ENCODE measurements at places on chromosomes 12 and 14.

- no peak for DNase-seq
These were observed 13.9 kb downstream of the FBXO34 start for GRCh38 chr14:55285048-55285652.

DNA sequence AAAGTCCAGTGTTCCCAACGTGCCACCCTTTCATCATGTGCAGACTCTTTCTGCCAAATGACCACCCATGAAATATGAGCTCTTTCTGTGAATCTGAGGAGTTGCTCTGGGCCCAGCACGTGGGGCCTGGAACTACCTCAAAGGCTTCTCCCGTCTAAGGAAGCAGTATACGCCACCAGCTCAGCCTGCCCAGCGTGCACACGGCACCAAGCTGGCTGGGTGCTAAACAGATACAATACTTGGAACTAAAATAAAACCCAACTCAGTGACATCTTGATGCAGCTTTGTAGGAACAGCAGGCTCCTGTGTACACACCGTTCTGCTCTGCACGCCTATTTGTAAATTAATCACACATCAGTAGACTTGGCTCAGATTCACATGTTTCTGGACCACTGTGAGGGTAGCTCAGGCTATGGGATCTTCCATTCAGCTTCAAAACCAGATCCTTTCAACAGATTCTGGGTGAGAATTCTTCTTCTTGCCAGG is 74.8 kb downstream of the ARL6IP4 start:
- no peak for DNase-seq

DNA sequence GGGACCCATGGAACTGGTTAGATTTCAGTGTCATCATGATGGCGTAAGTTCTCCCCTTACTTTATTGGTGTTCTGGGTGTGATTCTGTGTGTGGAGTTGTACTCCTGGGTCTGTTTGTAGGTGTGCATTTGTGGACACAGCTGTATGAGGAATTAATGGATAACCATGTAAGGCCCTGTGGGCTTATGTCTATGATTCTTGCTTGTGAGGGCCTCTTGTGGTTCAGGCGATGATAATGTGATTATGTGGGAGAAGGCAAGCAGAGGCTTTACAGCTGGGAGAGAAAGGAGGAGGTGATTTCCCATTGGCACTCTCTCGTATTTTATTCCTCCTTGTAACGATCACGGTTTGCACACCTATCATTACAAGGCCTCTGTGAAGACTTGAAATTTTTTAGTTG is 96.1 kb downstream of the SCN8A start:
- DNase-seq, result no peak

GRCh38 chr12:63353559-63353958 is 202.6 kb upstream of the AVPR1A start:
- no peak for DNase-seq

GRCh38 chr12:1741154-1741949 is 50.5 kb downstream of the ADIPOR2 start:
- no peak for DNase-seq

DNA sequence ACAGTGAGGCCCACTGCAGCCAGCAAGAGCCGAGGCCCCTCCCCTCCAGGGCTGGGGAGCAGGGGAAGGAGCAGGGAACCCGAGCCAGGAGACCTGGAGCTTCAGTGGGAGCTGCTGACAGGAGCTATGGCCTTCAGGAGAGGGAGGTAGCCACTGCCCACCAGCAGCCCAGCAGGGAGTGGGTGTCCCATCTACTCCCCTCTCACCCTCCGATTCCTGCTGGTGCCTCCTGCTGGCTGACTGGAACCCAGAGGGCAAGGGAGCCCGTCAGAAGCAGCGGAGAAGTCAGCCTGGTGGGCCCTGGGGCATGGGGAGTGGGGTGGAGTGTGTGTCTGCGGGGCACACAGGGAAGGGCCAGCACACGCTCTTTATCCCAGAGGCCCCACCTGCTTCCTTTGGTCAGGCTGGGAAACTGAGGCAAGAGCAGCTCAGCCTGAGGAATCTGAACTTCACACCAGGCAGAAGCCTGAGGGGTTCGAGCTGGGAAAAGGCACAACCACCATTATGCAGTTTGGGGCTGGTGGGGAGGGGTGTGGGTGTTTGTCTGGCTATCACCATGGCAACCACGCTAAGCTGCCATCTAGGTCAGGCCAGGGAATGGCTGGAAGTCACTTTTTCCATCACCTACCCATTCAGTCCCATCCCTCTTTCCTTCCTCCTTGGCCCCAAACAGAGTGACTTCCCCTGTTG is 36.8 kb upstream of the PLEKHG6 start:
- no peak for DNase-seq
